ENCODE measurements at places on chromosomes 4 and X. TPM values are rescaled to one million over a fixed set of nuclear protein-coding genes. Genes with fewer than 3 reads are reported as not detected.

MTNR1A gene
- total RNA-seq, result not detected

MAGEE1 gene
- total RNA-seq, result 3.6 TPM

GNRHR gene
- not detected for total RNA-seq

GATA1 gene
- total RNA-seq, result 0.35 TPM

SYP gene
- 8.7 TPM for total RNA-seq

RAB40AL gene
- 0.24 TPM for total RNA-seq

PABPC1L2B gene
- total RNA-seq, result not detected

SSX4B gene
- total RNA-seq, result not detected

TLR2 gene
- total RNA-seq, result 0.70 TPM

FOXR2 gene
- total RNA-seq, result not detected

TEX11 gene
- total RNA-seq, result 0.22 TPM

PLP1 gene
- total RNA-seq, result not detected

LYAR gene
- 25.5 TPM for total RNA-seq

MAGEB18 gene
- total RNA-seq, result not detected

TKTL1 gene
- total RNA-seq, result 0.74 TPM

TSPAN6 gene
- total RNA-seq, result not detected

CLCN4 gene
- 0.02 TPM for total RNA-seq

SMARCAD1 gene
- total RNA-seq, result 33.6 TPM

SPRY1 gene
- total RNA-seq, result 39.8 TPM

POU4F2 gene
- total RNA-seq, result not detected

ETDB gene
- not detected for total RNA-seq

GAGE1 gene
- not detected for total RNA-seq

ASB9 gene
- 0.41 TPM for total RNA-seq

IQCM gene
- total RNA-seq, result not detected

Measured in activated T-cell treated with anti-CD3 and anti-CD28 coated beads, Interleukin-2, amount 50 U/mL, for 72 hours (primary cell).